ENCODE measurements at places on chromosomes 7 and 10. TPM values are rescaled to one million over a fixed set of nuclear protein-coding genes. Genes with fewer than 3 reads are reported as not detected.

DNA sequence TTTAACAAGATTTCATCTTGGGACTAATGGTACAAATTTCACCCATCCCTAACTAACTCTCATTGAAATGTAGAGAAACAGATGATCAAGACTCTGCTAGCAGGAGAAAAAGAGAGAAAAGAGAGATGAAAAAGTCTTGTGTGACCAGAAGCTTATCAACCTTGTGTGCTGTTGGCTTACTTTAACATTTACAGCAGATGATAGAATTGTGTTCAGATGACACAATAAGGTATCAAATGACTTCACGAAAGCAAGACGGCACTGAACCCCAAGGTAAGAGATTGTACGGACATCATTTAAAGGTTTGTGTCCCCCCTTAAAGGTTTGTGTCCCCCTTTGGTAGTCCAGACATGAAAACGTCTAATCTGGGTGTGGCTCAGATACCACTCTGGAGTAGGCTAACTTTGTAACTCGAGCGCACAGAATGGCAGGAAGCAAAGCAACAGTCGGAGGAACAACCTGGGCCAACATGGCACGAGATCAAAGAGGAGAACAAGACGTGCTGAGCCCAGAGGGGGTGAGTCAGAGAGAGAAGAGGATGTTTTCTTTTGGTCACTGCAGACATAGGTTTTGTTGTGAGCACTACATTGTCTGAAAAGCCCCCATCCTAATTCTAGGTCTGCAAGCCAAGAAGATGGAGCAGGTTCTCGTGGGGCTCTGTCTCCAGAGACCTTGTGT lies 10.4 kb upstream of the LMBR1 start:
- peak; percentile 76 for DNase-seq

Gene CPEB3
- 5.4 TPM for total RNA-seq

DNA sequence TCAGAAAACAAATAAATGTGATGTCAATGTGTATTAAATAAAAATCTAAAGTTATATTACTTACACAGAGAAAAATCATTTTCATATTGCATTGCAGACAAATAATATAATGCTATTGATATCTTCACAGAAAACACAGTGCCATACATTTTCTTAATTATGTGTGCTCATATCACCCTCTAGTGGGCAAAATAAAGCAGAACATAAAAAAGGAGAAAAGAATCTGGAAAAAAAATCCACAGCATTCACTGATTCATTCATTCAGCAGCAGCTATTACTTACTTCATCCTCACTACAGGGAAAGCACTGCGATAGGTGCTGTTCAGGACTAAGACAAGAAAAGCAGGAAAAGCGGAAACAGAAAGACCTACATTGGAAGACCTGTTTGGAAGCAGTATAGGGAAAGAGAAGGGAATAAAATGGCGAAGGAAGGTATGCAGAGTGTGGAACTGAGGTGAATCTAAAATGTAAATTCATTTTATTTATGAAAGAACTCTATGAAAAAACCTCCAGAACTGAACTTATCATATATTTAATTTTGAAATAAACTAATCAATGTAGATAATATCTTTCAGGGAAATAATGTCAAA lies 73.2 kb downstream of the POT1 start:
- DNase-seq: no peak

Gene EBLN1
- total RNA-seq: not detected

DNA sequence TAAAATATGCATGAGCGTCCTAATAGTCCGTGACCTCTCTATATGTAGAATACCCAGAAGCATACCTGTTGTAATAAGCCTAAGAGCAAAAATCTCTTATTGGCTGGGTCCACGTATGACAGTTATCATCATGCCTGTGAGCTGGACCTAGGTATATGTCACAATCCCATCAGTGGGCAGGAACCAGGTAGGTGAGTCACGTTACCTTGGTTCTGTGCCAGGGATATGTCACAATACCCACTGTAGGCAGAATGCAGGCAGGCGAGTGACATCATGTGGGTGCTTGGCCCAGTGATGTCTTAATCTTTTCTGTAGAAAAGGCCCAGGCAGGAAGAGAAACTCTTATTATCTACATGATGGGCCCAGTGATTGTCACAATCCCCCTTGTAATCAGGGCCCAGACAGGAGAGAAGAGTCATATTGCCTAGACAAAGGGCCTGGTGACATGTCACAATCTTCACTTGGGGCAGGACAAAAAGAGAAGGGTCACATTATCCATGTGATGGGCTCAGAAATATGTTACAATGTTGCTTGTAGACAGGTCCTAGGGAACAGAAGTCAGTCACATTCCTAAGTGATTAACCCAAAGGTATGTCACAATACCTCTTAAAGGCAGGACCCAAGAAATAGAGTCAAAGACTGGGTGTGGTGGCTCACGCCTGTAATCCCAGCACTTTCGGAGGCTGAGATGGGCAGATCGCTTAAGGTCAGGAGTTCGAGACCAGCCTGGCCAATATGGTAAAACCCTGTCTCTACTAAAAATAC lies 12.9 kb upstream of the ZNF736 start:
- no peak for DNase-seq

DNA sequence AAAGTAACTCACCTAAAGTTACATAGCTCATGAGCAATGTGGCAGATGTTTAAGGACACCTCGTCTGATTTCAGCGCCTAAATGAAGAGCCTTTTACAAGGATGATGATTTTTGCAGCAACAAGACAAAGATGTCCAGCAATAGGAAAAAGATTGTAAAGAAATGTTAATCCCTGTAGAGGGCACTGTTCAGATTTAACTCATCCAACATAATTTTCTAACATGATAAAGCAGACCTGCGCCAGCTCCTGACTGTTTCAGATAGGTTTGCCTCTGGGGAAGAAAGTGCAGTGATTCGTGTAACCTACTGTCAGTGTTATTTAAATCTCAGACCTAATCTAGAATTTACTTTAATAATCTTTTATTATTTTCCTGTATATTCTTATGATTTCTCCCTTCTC lies 595.2 kb downstream of the AUTS2 start:
- no peak for DNase-seq

DNA sequence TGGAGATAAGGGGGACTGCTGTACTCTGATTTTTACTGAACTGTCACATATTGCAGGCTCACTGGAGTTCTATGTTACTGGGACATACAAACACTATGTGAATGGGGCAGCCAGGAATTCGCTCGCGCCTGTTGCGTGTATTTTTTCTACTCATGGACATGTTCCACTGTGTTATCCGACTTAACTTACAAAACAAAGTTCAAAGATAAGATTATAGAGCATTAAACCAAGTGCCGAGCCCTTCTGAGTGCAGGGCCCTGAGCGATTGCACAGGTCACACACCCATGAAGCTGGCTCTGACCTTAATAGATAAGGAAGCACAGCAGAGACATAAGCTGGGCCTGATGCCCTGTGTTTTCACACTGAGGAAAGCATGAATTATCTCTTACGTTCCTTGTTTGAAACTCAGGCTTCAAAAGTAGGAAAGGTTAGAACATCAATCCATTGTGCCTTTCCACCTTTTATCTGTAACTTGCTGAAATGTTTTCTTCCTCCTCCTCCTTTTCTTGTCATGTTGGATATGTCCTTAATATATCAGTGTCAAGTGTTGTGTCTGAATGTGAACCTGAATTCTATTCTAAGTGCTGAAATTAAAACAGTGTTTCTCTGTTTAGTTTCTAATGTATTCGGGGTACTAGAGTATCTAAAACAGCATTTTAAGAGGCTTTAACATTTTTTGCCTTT lies 273.8 kb downstream of the AUTS2 start:
- DNase-seq: no peak

GRCh38 chr7:53306846-53307245 lies 271.4 kb downstream of the POM121L12 start:
- no peak for DNase-seq

GRCh38 chr10:33306126-33306525 lies 28.3 kb downstream of the NRP1 start:
- no peak for DNase-seq

Gene TRIM73
- 1.5 TPM for total RNA-seq

GRCh38 chr7:79376299-79377025 lies 77.0 kb downstream of the MAGI2 start:
- DNase-seq: no peak

DNA sequence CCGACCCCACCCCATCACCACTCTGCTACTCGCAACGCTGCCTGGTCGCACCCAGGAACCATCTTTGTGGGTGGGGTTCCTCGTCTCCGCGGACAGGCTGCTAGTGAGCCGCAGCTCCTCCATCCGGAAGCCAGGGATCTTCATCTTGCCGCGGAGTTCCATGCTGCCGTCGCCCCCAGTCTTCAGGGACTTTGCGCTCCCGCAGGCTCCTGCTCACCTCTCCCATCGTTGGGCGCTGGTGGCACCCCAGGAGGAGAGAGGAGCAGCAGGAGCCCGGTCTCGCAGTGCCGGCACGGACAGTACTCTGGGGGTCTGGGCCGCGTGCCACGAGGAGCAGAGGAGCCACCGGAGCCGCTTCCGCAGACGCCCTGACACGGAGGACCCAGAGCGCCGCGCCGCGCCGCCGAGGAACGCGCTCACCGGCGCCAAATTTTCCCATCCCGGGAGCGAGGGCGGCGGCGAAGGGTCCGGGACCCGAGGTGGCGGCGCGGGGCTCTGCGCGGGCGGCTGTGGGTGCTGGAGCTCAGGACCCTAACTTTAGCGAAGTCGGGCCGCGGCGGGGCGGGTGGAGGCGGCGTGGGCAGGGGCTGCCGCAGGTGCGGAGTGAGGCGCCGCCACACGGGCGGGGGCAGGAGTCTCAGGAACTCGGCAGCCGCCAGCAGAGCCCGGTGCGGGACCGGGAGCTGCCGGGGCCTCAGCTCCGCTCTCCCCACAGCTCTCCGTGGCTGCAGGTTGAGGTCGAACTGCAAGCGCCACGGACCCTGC lies 750.1 kb upstream of the SORCS1 start:
- no peak for DNase-seq

DNA sequence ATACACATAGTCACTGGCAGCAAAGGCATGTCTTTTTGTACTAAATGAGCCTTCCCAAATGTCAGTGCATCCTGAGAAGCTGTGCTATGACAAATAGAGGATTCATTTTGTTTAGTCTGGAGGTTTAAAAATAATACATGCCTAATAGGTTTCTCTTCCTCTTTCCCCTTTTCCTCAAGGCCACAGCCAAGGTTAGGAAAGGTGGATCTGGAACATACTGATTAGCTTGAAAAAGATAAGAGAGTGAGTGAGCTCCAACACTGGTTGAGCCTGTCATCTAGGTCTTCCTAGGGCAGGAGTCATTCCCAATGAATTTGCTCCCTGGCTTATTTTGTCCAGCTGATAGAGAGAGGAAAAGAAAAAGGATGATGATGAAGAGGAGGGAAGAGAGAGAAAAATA lies 14.4 kb upstream of the SP4 start:
- no peak for DNase-seq

- DNase-seq: no peak
These were observed 66.0 kb upstream of the PAPSS2 start for GRCh38 chr10:87593702-87594101.

- DNase-seq: no peak
These were observed 59.8 kb downstream of the SLC16A12 start for GRCh38 chr10:89475591-89475998.

GRCh38 chr7:146414937-146415336 lies 298.3 kb downstream of the CNTNAP2 start:
- no peak for DNase-seq

GRCh38 chr10:7788639-7789286 lies 786 bp downstream of the ATP5F1C start:
- DNase-seq: no peak

DNA sequence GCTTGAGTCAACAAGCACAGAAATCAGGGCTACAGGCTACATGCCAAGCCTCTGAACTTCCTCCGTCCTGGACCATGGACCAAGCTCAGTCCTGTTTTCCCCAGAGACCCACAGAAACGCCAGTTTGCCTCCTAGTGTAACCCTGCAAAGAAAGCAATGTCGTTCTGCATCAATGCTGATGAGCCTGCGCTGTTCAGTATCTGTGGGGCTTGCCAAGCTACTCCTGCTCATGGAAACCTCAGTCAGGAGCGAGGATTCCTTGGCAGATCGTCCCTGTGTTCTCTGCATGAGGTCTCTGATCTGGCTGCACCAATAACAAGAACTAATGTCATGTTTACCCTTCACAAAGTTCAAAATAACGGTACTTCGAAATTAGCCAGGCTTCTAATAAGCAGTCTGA lies 495.5 kb upstream of the C7orf33 start:
- no peak for DNase-seq

DNA sequence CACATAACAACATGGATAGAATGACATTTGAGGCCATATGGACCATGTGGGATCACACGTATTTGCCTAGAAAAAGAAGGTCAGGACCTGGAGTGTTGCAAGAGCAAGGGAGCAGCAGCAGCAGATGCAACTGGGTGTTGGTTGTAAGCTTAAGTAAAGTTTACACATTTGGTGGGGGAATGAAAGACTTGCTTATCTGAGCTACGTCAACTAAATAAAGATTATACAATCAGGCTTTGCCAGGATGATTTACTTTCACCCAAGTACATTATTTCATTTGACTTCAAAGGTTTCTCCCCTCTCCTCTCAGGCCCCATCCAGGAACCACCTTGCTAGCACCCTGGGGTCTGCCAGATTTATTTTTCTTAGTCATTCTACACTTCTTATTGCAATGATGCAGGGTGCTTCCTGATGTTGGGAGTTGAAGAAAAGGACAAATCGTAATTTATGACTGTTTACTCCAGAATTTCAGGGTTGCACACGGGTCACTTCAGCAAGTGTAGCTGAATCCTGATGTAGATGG lies 591.9 kb upstream of the IGFBP3 start:
- DNase-seq: no peak

Measured in uterus (tissue), 4 donors.